ENCODE measurements at places on chromosomes 5 and 9. TPM values are rescaled to one million over a fixed set of nuclear protein-coding genes. Genes with fewer than 3 reads are reported as not detected.

DNA sequence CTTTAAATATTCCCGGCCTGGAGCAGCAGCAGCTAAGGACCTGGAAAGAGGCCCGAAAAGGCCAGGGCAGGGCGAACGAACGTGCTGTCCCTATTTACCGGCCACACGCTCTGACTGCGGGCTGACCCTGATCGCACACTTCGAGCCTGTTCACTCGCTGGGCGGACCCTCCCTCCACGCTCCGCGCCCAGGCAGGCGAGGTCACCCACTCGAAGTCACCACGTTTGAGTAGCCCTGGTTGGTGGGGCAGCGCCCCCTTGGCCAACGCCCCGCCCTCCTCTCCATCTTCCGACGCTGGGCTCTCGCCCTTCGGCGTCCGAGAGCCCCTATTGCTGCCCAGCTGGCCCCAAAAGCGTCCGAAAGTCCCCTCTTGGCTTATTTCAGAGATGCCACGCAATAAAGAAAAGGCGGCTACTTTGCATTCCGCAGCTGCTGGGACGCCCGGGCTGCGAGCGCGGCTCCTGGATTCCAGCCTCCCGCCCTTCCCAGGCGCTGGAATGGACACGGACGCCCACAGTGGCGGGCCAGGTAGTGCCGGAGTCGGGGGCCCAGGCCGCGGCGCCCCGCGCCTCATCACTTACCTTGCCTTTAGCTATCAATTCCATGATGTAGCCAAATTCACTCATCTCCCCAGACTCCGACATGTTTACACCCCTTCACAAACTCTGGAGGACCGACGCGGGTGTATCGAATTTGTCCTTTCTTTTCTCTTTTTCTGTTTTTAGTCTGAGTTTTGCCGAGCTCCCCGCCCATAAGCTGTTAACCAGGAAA is 9.9 kb upstream of the TRIM36 start:
- DNase-seq, result no peak

PBX3 gene
- 25.4 TPM for total RNA-seq

- peak; percentile 84 for DNase-seq
Measured at GRCh38 chr5:135493406-135494180, 41.4 kb upstream of the TIFAB start.

- DNase-seq, result peak; percentile 61
Measured at GRCh38 chr9:111969061-111969460, 72.4 kb downstream of the UGCG start.

DNA sequence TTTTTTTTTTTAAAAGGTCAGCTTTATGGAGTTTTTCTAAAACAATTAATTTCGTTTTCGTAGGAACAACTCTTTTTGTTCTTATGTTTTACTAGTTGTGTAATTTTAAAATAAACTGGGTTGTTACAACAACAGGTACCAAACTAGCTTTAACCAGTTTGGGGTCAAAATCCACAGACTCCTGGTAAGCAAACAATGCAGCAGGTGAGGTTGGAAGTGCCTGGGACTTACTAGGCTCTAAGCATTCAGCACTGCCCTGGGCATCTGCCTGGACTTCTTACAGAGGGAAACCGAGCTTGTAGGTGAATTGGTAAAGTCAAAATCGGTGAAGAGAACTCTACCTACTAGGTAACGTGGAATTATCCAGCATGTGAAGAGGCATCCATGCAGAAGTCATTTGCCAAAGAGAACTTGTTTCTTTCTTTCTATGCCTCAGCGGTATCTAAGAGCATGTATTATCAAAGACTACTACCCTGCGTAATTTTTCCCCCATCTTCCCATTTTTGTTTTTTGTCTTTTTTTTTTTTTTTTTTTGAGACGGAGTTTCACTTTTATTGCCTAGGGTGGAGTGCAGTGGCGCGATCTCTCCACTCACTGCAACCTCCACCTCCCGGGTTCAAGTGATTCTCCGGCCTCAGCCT is 145.4 kb downstream of the KCTD16 start:
- DNase-seq, result no peak

DNA sequence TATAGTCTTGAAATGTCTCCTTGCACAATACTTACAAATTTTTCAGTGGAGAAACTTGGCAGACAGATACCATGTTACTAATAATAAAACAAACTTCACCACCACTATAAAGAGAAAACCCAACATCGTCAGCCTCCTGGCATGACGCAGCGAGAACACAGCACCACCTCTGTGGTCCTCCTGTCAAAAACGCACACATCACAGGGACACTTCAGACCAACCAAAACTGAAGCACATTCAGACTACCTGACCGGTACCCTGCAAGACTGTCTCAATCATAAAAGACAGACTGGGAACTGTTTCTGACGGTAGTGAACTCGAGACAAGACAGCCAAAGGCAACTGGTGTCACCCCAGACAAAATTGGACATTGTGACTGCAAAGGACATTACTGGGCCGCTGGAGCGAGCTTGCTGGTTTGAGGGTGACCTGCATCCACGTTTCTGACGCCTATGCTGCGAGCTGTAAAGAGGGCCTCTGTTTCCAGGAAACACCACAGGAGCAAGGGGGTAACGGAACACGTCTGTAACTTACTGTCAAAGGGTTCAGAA is 34.4 kb downstream of the NSUN2 start:
- no peak for DNase-seq

- no peak for DNase-seq
Measured at GRCh38 chr9:121192518-121192917, 9.2 kb downstream of the RAB14 start.
